ENCODE measurements at places on chromosomes 6 and 20.
A peak's percentile ranks its signal among the peaks of the same experiment; 100 is the strongest.

DNA sequence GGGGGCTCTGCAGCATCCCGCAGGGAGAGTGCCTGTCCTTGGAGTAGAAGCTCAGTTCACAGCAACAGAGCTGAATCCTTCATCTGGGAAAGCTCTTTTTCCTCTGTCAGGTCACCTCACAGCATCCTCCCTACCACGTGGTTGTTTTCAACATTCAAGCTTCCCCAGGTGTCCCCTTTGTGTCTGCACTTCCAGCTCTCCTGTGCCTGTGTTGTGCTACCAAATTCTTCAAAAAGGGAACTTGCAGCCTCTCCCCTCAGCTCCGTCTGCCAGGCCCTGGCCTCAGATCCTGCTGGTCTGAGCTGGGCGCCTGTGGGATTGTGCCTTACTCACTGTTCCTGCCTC is 108.4 kb downstream of the FOXF2 start:
- no peak for DNase-seq

- DNase-seq: no peak
Measured at GRCh38 chr20:38833857-38834164, 28.3 kb downstream of the PPP1R16B start.

DNA sequence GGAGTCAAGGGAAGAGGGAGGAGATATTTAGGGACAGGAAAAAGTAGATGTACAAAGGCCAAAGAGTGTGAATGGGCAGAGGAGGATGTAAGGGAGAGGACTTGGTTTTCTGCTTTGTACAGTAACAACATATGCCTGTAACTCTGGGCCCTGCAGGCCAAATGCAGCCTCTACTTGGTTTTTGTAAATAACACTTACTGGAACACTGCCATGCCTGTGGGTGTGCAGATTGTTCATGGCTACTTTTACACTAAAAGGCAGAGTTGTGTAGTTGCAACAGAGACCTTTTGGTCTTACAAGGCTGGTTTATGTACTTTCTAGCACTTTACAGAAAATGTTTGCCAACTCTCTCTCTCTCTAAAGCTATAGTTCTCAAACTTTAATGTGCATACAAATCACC is 157.1 kb downstream of the PHACTR1 start:
- DNase-seq: no peak

DNA sequence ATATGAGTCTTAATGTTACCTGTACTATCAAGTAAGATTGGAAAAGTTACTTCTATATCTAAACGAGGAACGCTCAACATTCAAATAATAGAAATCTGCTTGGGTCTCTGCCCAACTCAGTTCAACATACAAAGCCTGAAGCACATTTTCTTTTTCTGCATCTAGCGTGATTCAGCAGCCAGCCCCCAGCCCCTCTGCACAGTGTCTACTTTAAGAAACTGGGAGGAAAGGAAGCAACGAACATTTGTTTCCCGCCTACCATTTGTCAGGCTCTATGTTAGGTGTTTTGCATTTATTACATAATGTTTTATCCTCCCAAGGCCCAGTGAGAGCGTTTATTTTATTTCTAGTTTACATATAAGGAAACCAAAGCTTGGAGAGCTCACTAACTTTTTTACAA is 17.3 kb downstream of the PHACTR1 start:
- DNase-seq: no peak

DNA sequence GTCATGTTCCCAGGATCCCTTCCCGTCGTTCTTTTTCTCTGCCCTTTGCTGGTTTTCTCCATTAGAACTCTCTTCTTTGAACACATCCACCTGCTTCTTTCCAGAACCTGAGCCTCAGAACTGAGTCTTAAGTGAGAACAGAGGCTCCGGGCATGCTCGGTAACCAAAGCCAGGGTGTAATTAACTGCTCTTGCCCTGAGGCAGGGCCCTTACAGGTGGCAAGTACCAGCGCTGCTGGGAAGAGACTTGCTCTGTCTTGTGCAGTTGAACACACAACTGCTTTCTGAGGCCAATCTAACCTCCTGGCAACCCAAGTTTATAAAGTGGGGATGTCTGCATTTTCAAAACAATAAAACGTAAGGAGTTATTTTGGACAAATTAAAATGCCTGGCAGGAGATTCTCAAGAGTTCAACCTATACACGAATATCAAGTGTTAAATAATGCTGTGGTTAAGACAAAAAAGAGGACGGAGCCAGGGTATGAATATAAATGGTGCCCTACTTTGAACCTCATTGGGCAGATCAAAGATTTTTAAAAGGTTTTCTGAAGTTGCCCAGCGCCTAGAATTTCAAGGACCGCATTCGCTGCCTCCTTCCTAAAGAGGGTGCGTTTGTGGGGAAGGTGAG is 12.4 kb upstream of the DEK start:
- DNase-seq: no peak

- DNase-seq: no peak
Measured at GRCh38 chr6:139551376-139551775, 176.9 kb upstream of the CITED2 start.

GRCh38 chr6:162256361-162256760 is 471.2 kb downstream of the PRKN start:
- DNase-seq: no peak

GRCh38 chr20:16351415-16351814 is 221.8 kb downstream of the KIF16B start:
- DNase-seq: no peak

GRCh38 chr20:23684261-23684660 is 4.6 kb downstream of the CST4 start:
- no peak for DNase-seq

GRCh38 chr6:169960003-169960344 is 208.6 kb downstream of the ERMARD start:
- DNase-seq: no peak

DNA sequence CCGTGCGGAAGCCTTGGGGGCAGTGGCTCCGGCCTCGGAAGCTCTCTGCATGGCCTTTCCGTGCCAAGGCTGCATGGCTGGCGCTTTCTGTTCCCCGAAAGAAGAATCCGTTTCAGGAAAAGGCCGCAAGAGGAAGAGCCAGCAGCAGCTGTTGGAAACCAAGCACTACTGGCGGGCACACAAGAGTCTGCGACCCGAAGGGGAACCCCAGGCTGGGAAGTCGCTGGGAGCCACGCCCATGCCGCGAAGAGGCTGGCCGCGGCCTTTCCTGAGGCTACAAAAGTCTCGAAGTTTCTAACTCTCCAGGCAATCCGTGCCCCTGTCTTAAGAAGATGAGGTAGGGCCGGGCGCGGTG is at the start of gene CGAS:
Gene CGAS, minus strand, starts transcription at position 191 of the 355 bp plus-strand sequence. Its CDS starts 116 bp downstream, at position 75.
- DNase-seq: peak; percentile 56

DNA sequence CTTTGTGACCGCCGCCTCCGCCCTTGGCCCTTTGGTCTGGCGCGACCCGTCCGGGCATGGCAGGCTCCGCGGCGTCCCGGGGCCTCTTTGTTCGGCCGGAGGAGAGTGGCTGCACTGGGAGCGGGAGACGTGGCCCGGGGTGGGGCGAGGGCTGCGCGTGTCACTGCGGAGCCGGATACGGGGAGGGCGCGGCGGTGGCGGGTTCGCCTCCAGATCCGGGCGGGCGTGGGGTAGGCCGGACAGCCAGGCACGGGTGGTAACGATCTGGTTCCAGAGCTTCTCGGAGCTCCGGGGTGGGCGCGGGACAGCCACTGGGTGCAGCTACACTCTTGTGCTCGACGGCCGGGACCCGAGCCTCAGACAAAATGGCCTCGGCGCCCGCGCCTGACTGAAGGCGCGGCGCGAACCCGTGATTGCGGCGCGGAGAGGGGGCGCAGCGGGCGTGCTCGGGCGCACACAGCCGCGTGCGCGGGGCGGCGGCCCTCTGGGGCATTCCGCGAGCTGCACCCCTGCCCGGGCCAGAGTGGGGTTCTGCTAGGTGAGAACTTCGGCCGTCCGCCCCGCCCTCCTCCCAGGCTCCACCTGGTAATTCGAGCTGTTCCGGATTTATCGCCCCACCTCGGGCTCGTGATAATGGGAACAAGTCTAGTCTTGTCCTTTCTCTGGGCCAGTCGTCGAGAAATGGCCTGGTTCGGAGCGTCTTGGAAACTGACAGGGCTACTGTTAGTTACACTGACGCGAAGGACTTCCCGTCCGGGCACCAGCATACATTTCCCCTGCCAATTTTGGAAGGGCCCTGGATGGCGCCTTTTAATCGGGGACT is 1.0 kb downstream of the LOC128125822 start:
- DNase-seq: peak; percentile 85

DNA sequence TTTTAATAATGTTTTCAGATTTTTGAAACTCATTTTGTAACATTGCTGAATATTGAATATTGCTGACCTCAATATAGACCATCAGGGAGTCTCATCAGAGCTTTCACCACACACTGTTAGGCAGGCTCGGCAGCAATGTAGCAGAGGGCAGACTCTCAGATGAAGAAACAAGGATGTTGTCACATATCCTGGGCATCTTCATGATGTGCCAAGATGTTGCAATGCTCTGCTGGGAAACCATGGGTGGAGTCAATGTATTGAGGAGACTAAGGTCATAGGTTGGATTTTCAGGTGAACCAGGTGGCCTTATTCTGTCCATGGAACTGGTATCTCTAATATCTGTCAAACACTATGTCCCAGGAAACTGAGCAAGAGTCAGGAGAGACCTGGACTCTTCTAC is 27.3 kb downstream of the NR2E1 start:
- DNase-seq: no peak

DNA sequence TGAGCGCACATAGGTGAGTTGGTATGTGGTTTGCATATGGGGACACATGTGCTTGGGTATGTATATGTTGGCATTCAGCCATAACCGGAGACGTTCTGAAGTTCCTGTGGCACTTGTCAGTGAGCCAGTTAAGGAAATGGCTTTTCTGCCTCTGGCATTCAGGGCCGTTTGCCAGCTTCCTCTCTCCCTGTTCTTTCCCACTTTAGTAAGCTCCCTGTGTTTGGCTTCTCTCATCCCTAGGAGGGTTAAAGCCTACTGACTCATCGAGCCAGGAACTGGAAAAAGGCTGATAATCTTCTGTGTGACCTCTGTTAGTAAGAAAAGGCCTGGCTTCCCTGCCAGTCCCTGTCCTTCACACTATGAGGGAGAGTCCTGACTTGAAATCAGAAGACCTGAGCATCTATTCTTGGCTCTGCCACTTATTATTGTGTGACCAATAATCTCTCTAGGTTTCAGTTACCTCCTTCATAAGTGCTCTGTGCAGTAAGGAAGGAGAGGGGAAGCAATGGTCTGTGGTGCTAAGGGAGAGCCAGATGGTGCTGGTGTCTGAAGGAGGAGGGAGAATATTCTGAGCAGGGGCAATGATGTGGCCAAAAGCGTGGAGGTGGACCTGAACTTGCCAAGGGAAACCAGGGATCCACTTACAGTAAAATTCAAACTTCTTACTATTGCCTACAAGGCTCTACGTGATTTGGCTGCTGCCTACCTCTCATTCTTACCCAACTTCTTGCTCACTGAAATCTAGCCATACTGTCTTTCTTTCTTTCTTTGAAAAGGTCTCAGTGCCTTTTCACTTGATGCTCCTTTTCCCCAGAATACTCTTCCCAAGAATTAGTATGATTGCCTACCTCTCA is 31.4 kb downstream of the ACSS2 start:
- peak; percentile 66 for DNase-seq

- DNase-seq: no peak
Measured at GRCh38 chr6:116695401-116695800, 14.4 kb downstream of the KPNA5 start.

- DNase-seq: no peak
Measured at GRCh38 chr20:58045579-58045978, 182.9 kb downstream of the ANKRD60 start.

GRCh38 chr20:4830259-4830658 is 108.5 kb downstream of the PRND start:
- no peak for DNase-seq

- DNase-seq: no peak
Measured at GRCh38 chr6:7912736-7913517, 2.3 kb upstream of the TXNDC5 start.

DNA sequence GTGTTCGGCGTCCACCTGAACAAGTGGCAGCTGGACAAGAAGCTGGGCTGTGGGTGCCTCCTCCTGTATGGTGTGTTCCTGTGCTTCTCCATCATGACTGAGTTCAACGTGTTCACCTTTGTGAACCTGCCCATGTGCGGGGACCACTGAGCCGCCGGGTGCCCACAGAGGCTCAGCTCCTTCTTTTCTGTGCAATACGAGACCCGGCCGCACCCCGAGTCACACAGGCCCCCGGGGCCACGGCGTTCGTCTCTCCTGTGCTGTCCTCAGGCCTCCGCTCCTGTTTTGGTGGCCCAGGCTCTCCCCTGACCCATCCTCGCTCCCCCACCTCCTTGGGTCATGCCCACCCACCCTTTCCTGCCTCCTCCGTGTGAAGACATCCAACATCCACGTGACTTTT is 37.1 kb upstream of the RIN2 start:
- no peak for DNase-seq

GRCh38 chr6:133396233-133396983 is 155.3 kb downstream of the EYA4 start:
- DNase-seq: no peak

- DNase-seq: no peak
Measured at GRCh38 chr6:50541941-50542340, 171.4 kb upstream of the TFAP2D start.

DNA sequence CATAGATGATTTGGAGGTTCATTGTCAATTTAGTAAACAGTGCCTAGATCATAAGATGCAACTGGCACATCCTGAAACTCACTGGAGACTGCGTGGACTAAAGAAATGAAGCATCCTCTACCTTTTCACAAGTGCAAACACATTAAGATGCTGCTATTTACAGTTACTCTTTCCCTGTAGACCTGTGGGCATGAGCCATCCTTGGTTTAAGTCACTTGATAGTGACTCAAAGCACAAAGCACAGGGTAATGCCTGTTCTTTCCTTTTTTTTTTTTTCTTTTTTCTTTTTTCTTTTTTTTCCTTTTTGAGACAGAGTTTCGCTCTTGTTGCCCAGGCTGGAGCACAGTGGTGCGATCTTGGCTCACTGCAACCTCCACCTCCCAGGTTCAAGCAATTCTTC is 10.0 kb upstream of the HLA-DQA1 start:
- no peak for DNase-seq

GRCh38 chr6:35149891-35150566 is 8.9 kb upstream of the TCP11 start:
- no peak for DNase-seq

DNA sequence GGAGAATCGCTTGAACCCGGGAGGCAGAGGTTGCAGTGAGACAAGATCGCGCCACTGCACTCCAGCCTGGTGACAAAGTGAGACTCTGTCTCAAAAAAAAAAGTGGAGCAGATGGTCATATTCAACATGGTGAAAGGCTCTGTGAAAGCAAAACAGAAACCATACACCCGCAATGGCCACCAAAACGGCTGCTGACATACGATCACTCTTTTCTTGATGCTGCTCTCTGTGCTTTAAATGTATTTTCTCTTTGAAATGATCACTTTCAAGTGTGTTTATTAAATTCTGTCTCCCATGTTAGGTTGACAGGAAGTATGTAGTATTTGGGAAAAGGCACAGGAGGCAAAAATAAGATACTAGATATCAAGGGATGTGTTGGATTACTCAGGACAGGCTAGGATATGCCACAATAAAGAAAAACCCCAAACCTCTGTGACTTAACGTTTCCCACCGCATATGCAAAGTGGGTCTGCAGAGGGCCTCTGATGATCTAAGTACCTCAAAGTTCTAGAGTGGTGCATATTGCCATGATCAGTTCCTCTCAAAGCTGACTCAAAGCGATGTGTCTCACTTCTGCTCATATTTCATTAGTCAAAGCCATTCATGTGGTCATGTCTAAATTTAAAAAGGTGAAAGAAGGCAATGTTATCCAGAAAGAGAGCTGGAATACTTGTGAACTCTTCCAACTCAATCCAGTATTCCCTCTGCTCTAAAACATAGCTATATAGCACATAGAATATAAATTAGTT is 155.1 kb upstream of the SOX4 start:
- DNase-seq: no peak

GRCh38 chr20:16476032-16476431 is 97.2 kb downstream of the KIF16B start:
- DNase-seq: peak; percentile 52
